ENCODE measurements at places on chromosomes 1 and 21. TPM values are rescaled to one million over a fixed set of nuclear protein-coding genes. Genes with fewer than 3 reads are reported as not detected.

DNA sequence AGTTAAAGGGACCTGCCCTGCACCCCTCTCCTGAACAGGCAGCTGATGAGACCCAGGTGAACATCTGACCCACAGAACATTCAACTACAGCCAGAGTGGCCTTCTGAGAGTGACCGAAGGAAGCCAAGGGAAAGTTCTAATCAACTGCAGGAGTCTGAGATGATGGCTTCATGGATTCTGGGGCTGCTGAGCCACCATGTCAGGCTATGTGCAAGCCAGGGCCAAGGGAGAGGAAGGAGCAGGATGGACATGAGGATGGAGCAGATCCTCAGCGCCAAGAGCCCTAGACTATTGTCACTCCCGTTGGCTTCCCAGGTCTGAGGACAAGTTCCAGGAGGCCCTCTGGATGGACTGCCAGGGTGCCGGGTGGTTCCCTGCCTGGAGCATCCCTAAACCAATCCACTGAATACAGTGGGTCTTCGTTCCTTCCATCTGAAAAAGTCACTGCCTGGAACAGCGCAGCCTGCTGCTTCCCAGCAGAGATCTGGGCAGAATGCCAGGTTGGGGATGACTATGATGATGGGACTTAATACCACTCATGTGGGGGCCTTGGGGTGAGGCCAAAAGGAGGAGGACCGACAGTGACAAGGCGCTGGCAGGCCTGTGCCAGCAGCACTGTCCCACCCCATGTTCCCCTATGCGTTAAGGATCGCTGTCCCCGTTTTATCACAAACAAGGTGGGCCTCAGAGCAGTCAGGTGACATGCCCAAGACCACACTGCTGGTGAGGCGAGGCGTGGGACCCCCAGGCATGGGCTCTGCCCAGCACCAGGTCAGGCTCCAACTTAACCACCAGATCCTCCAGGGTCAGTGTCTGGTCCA lies 19.8 kb downstream of the SPOCD1 start:
- H3K4me1 ChIP-seq = no peaks in the 10 kb centered on the region
- no peaks in the 10 kb centered on the region for H3K36me3 ChIP-seq
- H3K4me3 ChIP-seq = no peak overlapping the region
- H3K27me3 ChIP-seq = no peaks in the 10 kb centered on the region

GRCh38 chr1:21344098-21344749 lies 54.0 kb upstream of the ECE1 start:
- peak overlapping the region; percentile 84 for H3K4me3 ChIP-seq
- H3K27me3 ChIP-seq = no peaks in the 10 kb centered on the region
- H3K36me3 ChIP-seq = no peaks in the 10 kb centered on the region
- no peak for DNase-seq
- peaks cover 15% of the 10 kb centered on the region for H3K4me1 ChIP-seq

DNA sequence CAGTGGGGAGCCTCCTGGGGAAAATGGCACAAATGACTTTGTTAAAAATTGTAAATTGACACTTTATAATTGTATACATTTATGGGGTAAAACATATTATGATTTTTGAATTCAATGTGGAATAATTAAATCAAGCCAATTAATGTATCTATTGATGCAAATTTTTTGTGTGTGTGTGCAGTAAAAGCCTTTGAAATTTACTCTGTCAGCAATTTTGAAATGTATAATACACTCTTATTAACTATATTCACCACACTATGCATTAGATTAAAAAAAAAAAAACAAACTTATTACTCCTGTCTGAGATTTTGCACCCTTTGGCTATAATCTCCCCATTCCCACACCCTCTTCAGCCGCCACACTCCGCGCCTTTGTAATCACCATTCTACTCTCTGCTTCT lies 119.2 kb downstream of the S1PR1 start:
- no peak for DNase-seq
- no peak overlapping the region for H3K4me3 ChIP-seq
- no peaks in the 10 kb centered on the region for H3K36me3 ChIP-seq
- H3K27me3 ChIP-seq = peaks cover 3% of the 10 kb centered on the region
- no peak overlapping the region for H3K27ac ChIP-seq
- H3K4me1 ChIP-seq = no peaks in the 10 kb centered on the region

- H3K4me1 ChIP-seq = no peaks in the 10 kb centered on the region
- H3K4me3 ChIP-seq = no peak overlapping the region
- peak overlapping the region; percentile 63 for H3K27ac ChIP-seq
- H3K27me3 ChIP-seq = no peaks in the 10 kb centered on the region
These were observed 133.3 kb upstream of the C1orf105 start for GRCh38 chr1:172287208-172287607.

DNA sequence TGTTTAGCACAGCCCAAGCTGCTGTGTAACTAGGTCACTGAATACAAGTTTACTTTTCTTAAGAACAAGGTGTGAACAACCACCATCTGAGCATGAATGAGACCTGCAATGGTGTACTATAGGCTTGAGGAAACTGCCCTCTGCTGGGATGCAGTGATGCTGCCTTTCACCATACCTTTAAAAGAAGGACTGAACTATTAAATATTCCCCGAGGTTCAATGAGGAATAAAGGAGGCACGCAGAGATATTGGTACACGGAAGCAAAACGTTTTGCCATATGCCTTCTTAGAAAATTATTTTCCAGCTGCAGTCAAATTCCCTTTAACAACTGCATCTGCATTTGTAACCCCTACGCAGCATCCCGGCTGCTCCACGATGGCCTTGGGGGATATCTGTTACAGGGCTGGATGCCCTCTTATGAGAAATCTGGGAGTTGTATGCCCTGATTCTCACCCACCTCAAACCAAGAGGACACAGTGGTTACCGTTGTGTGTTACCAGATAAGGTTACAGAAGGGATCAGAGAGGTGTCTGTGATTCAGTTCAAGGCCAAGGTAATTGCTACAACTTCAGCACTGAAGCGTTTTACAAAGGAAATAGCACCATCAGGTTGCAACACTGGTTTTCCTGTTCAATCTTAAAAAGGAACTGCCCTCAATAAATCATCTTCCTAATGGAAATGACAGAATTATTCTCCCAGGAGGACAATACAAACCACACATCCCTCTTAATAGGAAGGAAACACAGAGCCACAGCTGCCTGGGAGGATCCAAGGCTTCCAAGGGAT lies 470.5 kb downstream of the LTN1 start:
- DNase-seq = no peak
- H3K4me1 ChIP-seq = no peaks in the 10 kb centered on the region

- no peak overlapping the region for H3K27ac ChIP-seq
- no peak overlapping the region for H3K4me3 ChIP-seq
- H3K36me3 ChIP-seq = no peaks in the 10 kb centered on the region
- H3K4me1 ChIP-seq = no peaks in the 10 kb centered on the region
- H3K27me3 ChIP-seq = no peaks in the 10 kb centered on the region
These were observed 94.4 kb downstream of the SLC35F3 start for GRCh38 chr1:233998891-233999290.

DNA sequence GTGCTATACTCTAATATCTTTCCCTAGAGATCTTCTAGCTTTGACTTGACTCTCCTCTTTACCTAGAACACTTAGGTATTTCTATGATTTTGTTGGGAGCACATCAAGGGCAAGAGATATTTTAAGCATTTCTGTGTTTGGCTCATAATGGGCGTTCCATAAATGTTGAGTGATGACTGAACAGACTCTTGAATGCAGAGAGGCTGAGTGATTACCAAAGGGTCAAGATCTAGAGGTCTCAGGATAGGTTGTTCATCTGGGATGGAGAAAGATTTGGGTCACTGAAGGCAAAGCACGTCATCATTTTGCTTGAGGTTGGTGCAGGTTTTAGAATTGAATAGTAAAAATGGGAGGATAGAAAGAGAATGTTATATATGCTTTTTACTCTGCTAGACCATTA lies 705.4 kb upstream of the B3GALT2 start:
- no peak for DNase-seq
- H3K4me3 ChIP-seq = no peak overlapping the region

DNA sequence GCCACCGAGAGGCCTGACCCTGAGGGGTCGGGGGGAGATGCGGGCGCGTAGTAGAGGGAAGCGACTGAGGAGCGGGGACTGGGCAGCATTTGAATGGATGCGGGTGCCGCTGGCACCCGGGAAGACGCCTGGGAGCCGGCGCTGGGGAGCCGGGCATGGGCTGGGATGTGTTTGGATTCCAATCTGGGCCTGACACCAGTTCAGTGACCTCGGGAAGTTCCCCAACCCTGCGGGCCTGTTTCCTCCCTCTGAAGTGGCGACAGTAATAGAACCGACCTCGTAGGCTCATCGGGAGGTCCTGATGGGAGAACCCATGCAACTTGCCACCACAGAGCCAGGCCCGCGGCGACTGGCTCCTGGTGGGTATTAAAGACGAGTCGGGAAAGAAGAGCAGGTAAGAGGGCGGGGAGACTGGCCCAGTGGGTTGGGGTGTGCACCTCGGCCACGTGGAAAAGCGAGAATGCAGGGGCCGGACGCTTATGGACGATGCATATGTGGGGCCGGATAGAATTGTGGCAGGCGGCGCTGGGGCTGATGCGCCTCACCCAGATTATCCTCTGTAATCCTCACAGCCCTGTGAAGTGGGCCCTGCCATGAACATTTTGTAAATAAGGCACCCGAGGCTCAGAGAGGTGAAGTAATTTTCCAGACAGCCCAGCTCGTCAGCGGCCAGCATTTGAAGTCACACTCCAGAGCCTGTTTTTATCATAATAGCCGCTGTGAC lies 105.8 kb downstream of the SLC16A1 start:
- peaks cover 7% of the 10 kb centered on the region for H3K4me1 ChIP-seq
- H3K27me3 ChIP-seq = peaks cover 31% of the 10 kb centered on the region
- H3K27ac ChIP-seq = no peak overlapping the region
- peak overlapping the region; percentile 46 for H3K4me3 ChIP-seq
- no peaks in the 10 kb centered on the region for H3K36me3 ChIP-seq

GRCh38 chr1:242025681-242026080 lies 26.8 kb upstream of the MAP1LC3C start:
- H3K4me3 ChIP-seq = no peak overlapping the region
- no peak for DNase-seq
- H3K27ac ChIP-seq = no peak overlapping the region
- no peaks in the 10 kb centered on the region for H3K27me3 ChIP-seq
- no peaks in the 10 kb centered on the region for H3K4me1 ChIP-seq

DNA sequence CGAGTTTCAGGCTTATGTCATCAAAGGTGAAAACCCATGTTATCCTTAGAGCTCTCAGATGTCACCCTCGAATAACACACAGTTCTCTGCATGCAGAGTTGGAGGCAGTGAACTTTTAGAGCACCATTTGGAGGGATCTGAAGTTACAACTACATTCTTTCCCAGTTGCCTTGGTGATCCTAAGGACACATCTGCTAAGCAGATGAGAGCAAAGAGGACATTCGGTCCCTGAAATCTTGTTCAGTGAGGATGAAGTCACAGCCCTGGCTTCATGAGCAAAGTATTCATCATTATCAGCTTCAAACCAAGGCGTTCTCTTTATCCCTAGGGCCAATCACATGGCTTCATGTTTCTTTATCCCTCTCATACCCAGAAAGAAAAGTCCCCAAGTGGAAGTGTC lies 23.1 kb upstream of the MCOLN2 start:
- no peak for DNase-seq
- no peak overlapping the region for H3K4me3 ChIP-seq
- H3K27ac ChIP-seq = no peak overlapping the region
- no peaks in the 10 kb centered on the region for H3K27me3 ChIP-seq

- no peaks in the 10 kb centered on the region for H3K27me3 ChIP-seq
- H3K27ac ChIP-seq = no peak overlapping the region
- no peak for DNase-seq
- no peak overlapping the region for H3K4me3 ChIP-seq
- H3K36me3 ChIP-seq = peaks cover 15% of the 10 kb centered on the region
These were observed 40.3 kb downstream of the KCTD3 start for GRCh38 chr1:215607412-215607811.

- DNase-seq = no peak
- no peaks in the 10 kb centered on the region for H3K4me1 ChIP-seq
- no peak overlapping the region for H3K4me3 ChIP-seq
- no peaks in the 10 kb centered on the region for H3K27me3 ChIP-seq
- no peak overlapping the region for H3K27ac ChIP-seq
These were observed 3.2 kb upstream of the QSOX1 start for GRCh38 chr1:180151508-180151907.

DNA sequence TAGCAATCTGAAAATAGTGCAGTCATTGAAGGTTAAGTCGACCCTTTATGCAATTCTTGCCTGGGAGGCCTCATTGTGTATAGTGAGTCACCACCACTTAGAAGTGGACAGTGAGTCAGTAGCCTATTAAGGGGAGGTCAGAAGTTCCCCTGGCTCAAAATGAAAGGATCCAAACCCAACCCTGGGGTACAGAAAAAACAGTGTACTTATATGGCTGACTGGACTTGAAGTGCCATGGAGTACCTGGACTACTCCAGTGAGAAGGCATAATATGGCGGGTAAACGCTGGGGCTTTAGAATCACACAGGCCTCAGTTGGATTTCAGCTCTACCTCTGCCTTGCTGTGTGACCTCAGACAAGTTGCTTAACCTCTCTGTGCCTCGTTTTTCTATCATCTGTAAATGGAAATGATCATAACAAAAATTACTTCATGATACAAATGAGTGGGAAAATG lies 2.2 kb upstream of the BCL9 start:
- H3K4me1 ChIP-seq = no peaks in the 10 kb centered on the region
- no peaks in the 10 kb centered on the region for H3K36me3 ChIP-seq
- H3K27ac ChIP-seq = no peak overlapping the region
- no peak overlapping the region for H3K4me3 ChIP-seq
- no peak for DNase-seq

GRCh38 chr1:245128381-245129101 lies 26.2 kb upstream of the KIF26B start:
- H3K36me3 ChIP-seq = no peaks in the 10 kb centered on the region
- no peak overlapping the region for H3K4me3 ChIP-seq
- no peaks in the 10 kb centered on the region for H3K27me3 ChIP-seq
- H3K27ac ChIP-seq = no peak overlapping the region

GRCh38 chr1:65497256-65497830 lies 76.9 kb downstream of the LEPR start:
- H3K27ac ChIP-seq = no peak overlapping the region
- H3K36me3 ChIP-seq = no peaks in the 10 kb centered on the region
- no peak for DNase-seq
- H3K4me3 ChIP-seq = no peak overlapping the region
- H3K4me1 ChIP-seq = no peaks in the 10 kb centered on the region

ALX3 gene
- total RNA-seq = 0.80 TPM

AIM2 gene
- total RNA-seq = 1.6 TPM

CD1D gene
- total RNA-seq = 1.8 TPM

CRYBG2 gene
- total RNA-seq = 0.66 TPM

LDLRAD1 gene
- not detected for total RNA-seq

AIRE gene
- not detected for total RNA-seq

FMO3 gene
- total RNA-seq = 6.1 TPM

Data from breast epithelium (tissue), 4 donors.